Muscle of back (tissue), 13 donors: ENCODE measurements at places on chromosomes 2 and 18.

- no peak for DNase-seq
Measured at GRCh38 chr2:135532581-135532980, 1.3 kb downstream of the R3HDM1 start.

GRCh38 chr2:143691121-143691520 is 561.9 kb downstream of the ARHGAP15 start:
- DNase-seq: no peak

- no peak for DNase-seq
Measured at GRCh38 chr2:180312542-180312941, 305.4 kb upstream of the CWC22 start.

- no peak for DNase-seq
Measured at GRCh38 chr2:22821458-22821857, 563.5 kb upstream of the KLHL29 start.

- DNase-seq: no peak
Measured at GRCh38 chr2:154259030-154259429, 387.3 kb downstream of the GALNT13 start.

- no peak for DNase-seq
Measured at GRCh38 chr18:44792456-44793061, 111.9 kb downstream of the SETBP1 start.

GRCh38 chr2:146661473-146662096 is 1183.2 kb upstream of the ACVR2A start:
- DNase-seq: peak; percentile 34

DNA sequence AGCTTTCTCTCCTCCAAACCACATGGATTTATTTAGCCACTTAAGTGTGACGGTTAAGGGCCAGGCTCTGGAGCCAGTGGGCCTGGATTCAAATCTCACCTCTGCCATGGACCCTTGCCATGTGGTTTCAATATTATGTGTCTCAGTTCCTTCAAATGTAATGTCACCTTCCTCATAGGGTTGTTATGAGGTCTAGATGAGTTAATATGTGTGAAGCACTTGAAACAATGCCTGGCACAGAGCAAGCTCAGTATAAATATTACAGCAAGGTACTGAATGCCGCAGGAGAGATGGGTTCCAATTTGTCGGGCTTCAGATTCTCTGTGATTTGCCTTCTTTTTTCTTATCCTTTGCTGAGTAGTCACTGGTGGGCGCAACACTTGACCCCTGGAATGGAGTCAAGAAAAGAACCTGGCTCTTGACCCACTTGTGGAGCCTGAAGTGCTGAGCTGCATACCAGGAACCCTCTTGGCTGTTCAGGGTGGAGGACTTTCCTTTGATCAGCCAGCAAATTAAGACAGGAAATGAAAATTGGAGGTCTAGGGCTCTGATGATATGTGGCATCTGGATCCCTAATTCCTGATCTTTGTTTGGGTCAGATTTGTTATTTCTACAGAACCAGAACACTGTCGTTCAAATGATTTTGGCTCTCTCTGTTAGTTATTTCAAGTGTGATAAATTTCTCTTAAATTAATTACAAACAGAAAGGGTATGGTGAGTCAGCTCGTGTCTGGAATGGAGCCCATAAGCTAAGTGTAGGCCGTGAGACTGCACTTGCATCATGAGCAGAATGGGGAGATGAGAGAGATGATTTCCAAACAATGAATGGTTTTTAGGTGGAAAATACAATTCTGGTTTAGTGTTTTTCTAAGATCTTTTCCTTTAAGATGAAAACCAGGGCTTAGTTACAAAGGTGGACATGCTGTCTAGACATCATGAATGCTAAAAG is 293.0 kb downstream of the KCNS3 start:
- DNase-seq: peak; percentile 26

GRCh38 chr18:74351354-74351753 is 35.7 kb downstream of the C18orf63 start:
- DNase-seq: no peak

- DNase-seq: no peak
Measured at GRCh38 chr2:31446848-31447247, 32.3 kb upstream of the XDH start.

- DNase-seq: peak; percentile 81
Measured at GRCh38 chr2:18435426-18436037, 124.9 kb downstream of the RDH14 start.

- DNase-seq: no peak
Measured at GRCh38 chr2:121791290-121791689, 35.8 kb downstream of the TSN start.

GRCh38 chr2:205571360-205571959 is 110.8 kb upstream of the NRP2 start:
- DNase-seq: no peak

DNA sequence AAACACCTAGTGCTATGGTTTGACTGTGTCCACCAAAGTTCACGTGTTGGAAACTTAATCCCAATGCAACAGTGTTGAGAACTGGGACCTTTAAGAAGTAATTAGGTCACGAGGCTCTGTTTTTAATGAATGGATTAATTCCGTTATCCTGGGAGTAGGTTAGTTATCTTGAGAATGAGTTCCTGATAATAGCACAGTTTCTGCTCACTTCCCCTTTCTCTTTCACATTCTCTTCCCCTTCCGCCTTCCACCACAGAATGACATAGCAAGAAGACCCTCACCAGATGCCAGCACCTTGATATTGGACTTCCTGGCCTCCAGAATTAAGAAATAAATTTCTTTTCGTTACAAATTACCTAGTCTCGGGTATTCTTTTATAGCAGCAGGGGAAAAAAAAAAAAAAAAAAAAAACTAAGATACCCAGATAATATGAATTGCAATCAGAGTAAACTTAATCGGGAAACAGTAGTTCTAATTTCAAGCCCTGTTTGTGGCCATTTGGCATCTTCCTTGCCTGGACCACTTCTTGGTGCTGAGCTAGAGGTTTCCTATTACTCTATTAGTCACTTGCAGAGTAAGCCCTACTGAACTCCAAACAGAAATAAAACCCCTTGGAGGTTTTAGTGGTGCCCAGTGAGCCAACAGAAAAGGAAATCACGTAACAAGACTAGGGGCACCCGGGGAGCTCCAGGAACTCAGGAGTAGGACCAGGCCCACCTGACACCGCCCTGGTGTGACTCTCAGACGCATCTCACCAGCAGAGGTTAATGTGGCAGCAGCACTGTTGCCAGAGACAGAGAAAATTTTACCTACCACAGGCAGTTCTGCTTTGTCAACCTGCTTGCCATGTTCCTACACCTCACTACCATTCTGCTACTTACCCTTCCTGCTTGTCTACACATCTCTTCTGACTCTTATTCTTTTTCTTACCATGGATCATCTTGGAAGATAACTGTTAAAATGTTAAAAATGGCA is 147.6 kb upstream of the CAB39 start:
- no peak for DNase-seq

DNA sequence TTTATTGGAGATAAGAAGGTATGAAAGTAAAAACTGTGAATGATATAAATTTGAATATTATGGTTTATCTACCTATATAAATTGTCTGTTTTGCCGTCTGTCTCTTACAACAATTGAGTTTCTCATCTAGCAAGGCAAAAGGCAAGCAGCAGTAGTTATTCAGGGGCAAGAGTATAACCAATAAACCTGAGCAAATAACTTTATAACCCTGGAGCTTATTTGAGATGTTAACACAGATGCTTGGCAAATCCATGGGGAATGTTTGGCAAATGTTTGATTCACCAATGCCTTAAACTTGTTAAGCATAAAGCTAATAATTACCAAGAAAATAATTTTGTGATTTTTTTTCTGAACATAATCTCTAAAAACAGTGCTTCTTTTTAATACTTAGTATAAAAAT is 9.9 kb upstream of the EPHA4 start:
- DNase-seq: no peak

DNA sequence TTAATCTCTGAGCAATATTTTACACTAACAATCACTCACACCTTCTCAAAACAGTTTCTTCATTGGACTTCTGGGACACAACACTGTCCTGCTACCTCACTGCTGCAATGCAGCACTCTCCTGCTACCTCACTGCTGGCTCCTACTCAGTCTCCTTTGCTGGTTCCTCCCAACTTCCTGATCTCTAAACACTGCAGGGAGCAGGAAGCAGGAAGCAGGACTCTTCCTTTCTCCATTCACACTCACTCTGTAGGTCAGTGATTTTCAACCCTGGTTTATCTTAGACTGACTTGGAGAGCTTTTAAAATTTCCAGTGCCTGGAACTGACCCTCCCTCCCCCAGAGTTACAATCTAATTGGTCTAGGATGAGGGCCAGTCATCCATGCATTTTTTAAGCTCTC is 243.4 kb upstream of the RBBP8 start:
- DNase-seq: no peak

- no peak for DNase-seq
Measured at GRCh38 chr2:72116081-72116533, 31.6 kb downstream of the CYP26B1 start.

GRCh38 chr2:25165992-25166875 is 2.1 kb downstream of the POMC start:
- no peak for DNase-seq

DNA sequence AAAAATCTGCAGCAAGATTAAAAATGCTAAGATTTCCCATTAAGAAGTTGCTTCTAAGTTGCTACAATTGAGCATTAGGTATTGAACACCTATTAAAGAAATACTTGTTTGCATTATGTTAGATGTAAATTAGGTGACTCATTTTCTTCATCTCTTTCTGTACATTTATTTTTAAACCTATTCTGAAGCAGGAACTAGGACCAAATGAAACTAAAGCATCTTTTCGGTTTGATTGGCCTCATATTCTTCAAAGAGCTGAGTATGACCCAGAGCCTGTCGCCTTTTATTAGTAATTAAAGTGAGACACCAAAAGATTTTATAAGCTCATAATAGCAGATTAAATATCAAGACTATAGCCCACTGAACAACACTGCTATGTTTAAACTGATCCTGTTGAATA is 83.4 kb upstream of the ZEB2 start:
- DNase-seq: no peak

DNA sequence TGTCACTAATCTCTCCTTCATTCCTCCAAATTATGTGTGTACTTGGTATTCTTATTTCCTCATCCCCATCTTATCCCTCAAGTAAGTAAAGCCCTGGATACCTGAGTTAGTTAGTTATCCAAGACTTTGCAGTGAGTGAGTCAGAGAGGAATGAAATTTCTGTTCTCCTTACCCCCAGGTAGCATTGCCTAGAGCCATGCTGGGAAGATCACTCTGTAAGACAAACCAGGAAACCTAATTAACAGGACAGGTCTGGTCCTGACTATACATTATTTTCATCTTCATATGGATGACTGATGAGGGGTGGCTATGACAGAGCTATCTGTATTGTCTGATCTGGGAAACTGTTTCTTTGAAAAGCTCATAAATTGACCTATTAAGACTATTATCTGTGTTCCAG is 55.0 kb upstream of the ITGA6 start:
- no peak for DNase-seq

DNA sequence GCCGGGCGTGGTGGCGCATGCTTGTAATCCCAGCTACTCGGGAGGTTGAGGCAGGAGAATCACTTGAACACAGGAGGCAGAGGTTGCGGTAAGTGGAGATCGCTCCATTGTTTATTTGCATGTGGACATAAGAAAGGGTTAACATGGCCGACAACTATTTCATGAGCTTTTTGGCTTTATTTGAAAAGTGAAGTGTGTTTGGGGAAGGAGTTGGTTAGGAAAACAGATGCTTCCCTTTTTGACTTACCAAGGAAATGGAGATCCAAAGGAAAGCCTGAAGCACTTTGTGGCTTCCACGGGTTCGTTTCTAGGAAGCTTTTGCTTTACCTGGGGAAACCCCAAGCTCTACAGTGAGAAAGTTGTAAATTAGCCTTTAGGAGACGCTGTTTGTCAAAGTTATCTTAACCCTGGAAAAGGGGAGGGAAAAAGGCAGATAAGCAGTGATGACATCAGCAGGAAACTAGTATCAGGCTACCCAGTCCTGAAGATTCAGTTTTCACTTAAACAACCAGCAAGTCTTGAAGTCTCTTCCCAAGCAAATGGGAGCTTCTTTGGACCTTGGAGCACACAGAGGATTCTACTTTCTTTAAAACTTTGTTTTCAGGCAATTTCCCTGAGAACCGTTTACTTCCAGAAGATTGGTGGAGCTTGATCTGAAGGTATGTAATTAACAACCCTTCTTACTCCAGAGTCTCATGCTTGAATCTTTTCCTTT is at the start of gene CASP10:
TSS of gene CASP10 (plus strand) at position 492 of the 715 bp plus-strand sequence. CDS start 2,637 bp downstream, outside the sequence.
- DNase-seq: peak; percentile 51

- DNase-seq: no peak
Measured at GRCh38 chr2:165567273-165567672, 97.8 kb downstream of the CSRNP3 start.

- DNase-seq: no peak
Measured at GRCh38 chr2:241627675-241628074, 9.3 kb downstream of the THAP4 start.

GRCh38 chr2:207938886-207939285 is 86.4 kb downstream of the PLEKHM3 start:
- DNase-seq: no peak

DNA sequence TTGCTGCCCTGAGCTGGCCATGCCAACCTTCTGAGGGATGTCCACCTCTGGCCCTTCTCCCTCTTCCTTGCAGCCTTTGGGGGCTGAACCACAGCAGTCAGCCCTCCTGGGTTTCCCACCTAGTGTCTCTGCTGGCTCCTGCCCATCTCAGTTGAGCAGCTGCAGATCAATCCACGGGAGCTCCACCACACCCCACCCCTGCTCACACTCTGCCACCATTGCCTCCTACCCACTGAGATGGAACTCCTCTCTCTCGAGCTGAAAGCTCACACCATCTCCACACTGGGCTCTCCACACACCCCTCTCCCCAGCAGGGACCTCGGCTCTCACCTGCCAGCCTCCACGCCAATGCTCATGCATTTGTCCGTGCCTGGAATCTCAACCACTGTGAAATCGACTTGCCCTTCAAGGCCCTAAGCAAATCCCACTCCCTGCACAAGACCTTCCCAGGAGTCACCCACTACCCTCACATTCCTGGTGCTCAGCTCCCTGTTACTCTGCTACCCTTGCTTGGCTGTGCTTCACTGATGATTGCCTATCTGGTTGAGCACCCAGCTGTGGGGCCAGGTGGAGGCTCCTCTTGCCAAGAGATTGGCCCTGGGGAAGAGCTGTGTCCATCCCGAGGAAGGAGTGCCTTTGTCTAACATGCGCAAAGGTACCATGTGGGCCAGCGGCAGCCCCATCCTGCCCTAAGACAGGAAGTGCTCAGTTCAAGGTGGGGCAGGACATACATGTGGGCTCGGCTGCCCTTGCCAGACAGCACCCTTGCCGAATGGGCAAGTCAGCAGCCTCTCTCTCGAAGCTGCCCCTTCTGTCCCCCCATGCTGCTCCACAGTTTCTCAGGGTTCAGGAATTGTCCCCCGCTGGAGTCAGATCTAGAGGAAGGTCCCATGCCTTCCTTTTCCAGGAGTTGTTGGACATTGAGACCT is 208.7 kb downstream of the CYP26B1 start:
- DNase-seq: no peak
